ENCODE measurements at places on chromosomes 11 and 22.

- no peak for DNase-seq
Observed at GRCh38 chr11:9862981-9863380, 199.1 kb downstream of the SWAP70 start.

GRCh38 chr11:77502346-77502905, 28.5 kb upstream of the PAK1 start:
- no peak for DNase-seq

GRCh38 chr11:117851852-117852251, 24.6 kb downstream of the FXYD6 start:
- no peak for DNase-seq

GRCh38 chr11:22668005-22668796, 1.8 kb downstream of the GAS2 start:
- no peak for DNase-seq

DNA sequence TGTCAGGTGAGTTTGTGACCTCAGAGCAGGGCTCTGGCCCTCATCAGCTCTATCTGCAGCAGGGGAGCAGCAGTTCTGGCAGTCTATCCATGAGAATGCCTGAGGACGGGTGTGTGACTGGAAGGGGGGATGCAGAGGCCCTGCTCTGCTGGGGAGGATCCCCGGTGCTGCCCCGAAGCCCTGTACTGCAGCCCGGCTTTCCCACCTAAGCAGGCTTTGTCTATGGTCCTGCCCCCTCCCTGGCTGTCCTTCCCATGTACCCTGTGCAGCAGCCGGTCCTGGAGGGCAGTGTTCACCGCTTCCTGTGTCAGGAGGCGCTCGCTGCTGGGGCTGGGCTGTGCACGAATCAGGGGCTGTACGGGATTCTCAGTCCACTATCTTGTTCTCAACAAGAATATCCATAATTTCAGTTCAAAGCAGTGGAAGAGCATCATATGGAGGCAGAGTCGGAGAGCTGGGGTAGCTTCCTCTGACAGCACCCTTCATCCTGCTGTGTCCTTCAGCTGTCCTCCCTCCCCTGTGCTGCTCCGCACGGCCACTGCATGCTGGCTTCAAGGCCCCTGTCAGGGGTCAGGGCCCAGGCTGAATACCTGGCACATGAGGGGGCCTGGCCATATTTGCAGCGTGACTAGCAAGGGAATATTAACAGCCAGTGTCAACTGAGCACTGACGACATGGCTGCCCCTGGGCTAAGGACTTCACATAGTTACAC, 125.2 kb downstream of the CTTN start:
- DNase-seq, result no peak

- no peak for DNase-seq
Observed at GRCh38 chr22:24285245-24285644, 14.6 kb downstream of the SPECC1L start.

GRCh38 chr22:19603767-19604166, 79.6 kb upstream of the CLDN5 start:
- DNase-seq, result no peak

DNA sequence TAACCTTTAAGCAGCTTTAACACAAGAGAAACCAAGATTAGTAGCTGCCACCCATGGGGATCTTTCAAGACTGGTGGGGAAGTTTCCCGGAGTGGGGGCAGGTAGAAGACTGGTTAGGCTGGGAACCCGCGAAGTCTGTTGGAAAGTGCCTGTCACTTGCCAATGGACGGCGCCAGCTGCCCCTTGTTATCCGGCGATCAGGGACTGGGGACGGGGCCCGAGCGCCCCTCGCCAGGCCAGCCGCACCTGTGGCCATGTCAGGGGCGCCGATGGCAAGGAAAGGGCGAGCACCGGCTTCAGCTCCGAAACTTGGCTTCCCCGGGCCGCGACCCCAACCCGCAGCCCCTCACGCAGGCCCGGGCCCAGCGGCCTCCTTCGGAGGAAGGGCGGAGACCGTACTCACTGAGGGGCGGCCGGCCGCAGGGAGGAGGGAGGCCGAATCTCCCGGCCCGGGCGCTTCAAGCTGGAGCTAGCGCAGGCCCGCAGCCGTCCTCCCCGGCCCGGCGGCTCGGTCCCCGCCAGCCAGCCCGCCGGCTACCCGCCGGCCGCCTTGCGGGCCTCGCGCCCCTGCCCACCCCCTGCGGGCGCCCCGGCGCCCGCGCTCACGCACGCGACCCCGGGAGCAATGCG, 539 bp downstream of the EIF4ENIF1 start:
- no peak for DNase-seq

- DNase-seq, result peak; percentile 57
Observed at GRCh38 chr11:64656862-64657261, 65.8 kb downstream of the SLC22A12 start.

GRCh38 chr11:118098996-118099837, 12.5 kb upstream of the SMIM35 start:
- DNase-seq, result no peak

DNA sequence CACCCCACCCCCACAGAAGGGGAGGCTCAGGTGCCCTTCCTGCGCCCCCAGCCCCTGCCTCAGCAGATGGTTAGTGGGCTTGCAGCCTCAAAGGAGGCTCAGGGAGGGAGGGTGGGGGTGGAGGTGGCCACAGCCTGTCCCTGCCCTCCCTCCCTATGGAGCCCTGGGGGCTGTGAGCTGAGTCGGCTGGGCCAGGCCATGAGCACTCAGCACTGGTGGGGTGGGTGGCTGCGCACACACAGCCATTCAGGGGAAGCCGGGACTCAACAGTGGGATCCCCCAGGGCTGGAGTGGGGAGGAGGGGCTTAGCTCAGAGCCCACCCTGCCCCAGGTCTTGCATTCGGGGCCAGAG, 50.2 kb downstream of the FLRT1 start:
- DNase-seq, result no peak

- no peak for DNase-seq
Observed at GRCh38 chr11:19921976-19922688, 209.5 kb downstream of the NAV2 start.

- peak; percentile 54 for DNase-seq
Observed at GRCh38 chr11:73141309-73142127, 600 bp downstream of the FCHSD2 start.

DNA sequence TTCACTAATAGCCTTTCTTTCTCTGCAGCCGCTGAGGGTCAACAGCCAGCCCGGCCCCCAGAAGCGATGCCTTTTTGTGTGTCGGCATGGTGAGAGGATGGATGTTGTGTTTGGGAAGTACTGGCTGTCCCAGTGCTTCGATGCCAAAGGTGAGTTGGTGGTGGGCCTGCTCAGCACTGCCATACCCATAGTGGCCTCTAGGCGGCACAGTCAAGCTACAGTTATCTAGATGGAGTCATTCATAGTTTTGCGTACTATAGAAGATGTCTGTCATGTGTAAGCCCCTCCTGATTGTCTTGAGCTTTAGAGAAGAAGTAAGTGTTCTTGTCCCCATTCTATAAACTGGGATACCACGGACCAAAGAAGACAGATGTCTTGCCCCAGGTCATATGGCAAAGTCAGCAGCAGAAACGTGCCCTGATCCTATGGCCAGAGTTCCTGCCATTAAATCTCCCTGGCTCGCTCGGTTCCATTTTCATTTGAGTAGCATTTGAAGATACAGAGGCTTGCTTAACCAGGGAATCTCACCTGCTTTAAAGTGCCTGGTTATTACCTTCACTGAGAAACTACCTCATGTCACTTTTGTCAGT, 42.1 kb upstream of the CRTAM start:
- DNase-seq, result no peak

DNA sequence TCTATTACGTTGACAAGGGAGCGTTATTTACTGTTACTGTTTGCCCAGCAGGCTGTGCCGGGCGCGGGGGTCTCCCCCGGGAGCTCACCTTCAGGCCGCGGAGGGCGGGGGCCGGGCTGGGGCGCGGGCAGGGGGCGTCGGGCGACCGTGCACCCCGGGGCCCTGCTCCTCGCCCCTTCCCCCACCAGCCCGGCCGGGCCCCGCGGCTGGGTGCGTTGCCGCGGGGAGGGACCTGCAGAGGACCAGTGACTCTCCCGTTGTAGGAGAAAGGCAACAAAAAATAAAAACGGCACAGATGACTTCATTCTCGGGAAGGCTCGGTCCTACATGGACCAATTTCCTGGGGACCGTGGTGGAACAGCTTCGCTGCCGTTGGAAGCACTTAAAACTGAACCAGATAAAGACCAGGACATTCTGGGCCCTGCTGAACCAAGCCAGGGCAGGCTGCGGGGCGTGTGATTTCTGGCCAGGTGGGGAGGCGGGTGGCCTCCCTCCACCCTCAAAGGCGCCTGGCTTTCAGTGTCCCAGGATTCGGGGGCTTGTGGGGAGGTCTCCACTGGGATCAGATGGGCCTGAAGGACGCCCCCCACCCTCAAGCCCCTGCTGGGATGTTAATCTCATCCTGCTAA, 57.4 kb downstream of the IGLL1 start:
- no peak for DNase-seq

- no peak for DNase-seq
Observed at GRCh38 chr11:1099519-1100355, 25.1 kb downstream of the MUC2 start.

GRCh38 chr11:19805827-19806226, 93.2 kb downstream of the NAV2 start:
- DNase-seq, result no peak

- no peak for DNase-seq
Observed at GRCh38 chr22:43402128-43402527, 9.7 kb upstream of the MPPED1 start.

DNA sequence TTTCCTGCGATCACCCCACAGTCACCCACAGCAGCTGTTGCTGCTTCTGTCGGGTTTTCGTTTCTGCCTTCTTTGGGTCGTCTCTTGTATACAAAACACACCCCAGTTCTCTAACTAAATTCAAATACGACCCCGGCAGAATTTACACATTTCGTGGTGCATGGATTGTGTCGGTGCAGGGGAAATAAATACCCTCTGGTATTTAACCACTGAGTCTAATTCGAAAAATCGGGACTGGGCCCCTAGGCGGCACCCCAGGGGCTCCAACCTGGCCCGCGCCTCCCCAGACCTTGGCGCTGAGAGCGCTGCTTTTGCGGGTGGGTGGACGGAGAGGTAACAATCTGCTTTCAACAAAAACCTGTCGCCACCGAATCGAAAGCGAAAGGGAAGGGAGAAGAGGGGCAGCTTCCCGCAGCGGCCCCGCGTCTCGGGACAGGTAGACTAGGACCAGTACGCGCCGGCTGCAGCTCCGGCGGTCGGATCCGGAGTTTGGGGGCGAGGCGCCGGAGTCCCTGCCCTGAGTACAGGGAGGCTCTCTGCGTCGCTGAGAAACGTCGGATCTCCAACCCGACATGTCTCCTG, 4.4 kb downstream of the ALX4 start:
- peak; percentile 20 for DNase-seq

DNA sequence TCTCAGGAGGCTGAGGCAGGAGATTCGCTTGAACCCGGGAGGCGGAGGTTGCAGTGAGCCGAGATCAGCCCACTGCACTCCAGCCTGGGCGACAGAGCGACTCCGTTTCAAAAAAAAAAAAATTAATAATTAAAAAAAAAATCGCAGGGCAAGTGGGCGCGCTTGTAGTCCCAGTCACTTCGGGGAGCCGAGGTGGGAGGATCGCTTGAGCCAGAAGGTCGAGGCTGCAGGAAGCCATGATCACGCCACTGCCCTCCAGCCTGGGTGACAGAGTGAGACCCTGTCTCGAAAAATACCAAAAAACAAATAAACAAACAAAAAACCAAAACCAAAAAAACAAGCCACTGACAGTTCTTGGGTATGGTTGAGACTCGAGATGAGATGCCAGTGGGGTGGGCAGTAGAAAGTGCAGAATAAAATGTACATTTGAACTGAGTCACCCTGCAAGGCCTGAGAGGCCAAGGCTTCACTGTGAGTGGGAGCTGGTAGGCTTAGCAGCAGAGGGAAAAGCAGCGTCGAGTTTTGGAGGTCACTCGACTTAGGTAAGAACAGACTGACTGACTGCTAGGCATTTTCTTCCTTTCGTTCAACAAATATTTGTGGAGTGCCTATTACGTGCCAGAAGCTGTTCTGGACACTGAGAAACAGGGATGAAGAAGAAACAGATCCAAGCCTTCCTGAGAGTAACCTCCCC, 635 bp upstream of the LDHA start:
- DNase-seq, result peak; percentile 1

GRCh38 chr22:50282361-50283155, 12.4 kb upstream of the MAPK11 start:
- no peak for DNase-seq

DNA sequence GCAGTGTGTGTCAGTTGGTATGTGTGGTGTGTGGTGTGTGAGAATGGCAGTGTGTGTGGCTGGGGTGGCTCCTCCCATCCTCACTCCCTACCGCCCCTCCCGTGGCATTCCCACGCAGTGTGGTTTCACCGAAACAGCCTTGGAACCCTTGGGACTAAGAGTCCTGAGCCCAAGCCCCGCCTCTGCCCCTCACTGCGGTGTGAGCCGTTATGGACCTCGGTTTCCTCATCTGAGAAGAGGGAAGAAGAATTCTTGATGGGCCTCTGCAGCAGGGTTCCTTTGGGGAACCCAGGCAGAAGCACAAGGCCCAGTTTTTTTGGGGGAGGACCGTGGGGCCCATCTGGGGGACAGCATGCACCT, 7.2 kb downstream of the UPK3A start:
- DNase-seq, result no peak

DNA sequence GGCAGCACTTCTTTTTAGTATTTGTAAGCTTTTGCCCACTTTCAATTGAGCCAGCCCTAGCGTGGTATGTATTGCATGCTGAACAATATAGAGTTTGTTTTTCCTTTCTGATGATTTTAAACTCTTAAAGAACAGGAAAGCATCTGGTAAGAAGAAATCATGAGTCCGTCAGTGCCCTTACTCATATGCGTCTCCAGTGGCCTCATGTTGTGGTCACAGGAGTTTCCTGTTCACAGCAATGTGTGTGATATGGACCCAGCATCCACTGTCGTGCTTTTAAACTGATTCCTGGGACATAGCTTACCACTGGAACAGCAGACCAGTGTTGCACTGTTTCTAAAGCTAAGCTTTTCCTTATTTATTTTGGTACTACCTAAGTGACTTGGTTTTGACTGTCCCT, 40.1 kb downstream of the BID start:
- no peak for DNase-seq

- DNase-seq, result no peak
Observed at GRCh38 chr11:106288822-106289387, 211.4 kb downstream of the AASDHPPT start.

DNA sequence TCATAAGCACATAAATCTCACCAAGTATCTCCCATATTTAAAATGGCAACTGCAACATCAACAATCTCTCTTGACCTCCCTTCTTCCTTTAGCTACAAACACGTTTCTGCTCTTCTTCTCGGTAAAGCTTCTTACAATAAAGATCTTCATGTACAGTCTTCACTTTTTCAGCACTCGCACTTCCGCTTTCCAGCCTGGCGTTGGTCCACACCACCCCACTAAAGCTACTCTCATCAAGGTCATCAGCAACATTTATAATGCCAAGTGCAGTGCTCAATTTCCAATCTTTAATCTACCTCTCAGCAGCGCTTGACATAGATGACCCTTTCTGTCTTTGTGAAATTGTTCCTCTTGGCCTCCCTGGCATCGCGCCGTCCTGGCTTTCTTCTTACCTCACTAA, 33.6 kb downstream of the NTM start:
- no peak for DNase-seq

- DNase-seq, result no peak
Observed at GRCh38 chr22:50184902-50185374, 775 bp upstream of the TRABD start.

GRCh38 chr22:22043296-22044078, 60.9 kb upstream of the TOP3B start:
- no peak for DNase-seq
